ENCODE measurements at places on chromosomes 3 and 15.

- DNase-seq = no peak
Observed at GRCh38 chr3:56867671-56868070, 65.9 kb upstream of the ARHGEF3 start.

GRCh38 chr15:56293495-56294292 is 50.0 kb upstream of the RFX7 start:
- DNase-seq = no peak

DNA sequence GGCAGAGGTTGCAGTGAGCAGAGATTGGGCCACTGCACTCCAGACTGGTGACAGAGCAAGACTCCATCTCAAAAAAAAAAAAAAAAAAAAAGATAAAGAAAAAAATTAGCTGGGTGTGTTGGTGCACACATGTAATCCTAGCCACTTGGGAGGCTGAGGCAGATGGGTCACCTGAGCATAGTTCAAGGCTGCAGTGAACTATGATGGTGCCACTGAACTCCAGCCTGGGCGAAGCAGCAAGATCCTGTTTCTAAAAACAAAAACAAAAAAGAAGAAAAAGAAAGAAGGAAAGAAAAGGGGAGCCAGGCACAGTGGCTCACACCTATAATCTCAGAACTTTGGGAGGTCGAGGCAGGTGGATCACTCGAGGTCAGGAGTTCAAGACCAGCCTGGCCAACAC is 32.9 kb downstream of the PIK3CB start:
- no peak for DNase-seq

- no peak for DNase-seq
Observed at GRCh38 chr15:67444100-67444499, 76.8 kb upstream of the C15orf61 start.

GRCh38 chr3:144873066-144873465 is 901.4 kb downstream of the DIPK2A start:
- no peak for DNase-seq

DNA sequence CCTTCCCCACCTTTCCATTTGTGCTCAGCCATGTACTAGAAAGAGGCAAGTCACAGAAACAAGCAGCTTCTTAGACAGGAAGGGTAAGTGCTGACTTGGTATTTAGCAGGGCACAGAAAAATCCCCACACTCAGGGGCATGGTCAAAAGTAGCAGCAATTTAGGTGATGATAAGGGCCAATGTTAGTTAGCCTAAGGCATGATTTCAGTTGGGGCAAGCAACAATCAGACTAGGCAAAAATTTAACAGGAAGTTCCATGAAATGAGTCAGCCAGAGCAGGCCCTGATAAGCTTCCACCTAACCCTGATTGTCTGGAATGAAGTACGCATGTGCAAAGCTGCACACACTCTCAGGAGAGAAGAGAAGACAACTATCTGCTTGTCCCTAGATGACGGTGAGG is 423.4 kb upstream of the UBE2E2 start:
- no peak for DNase-seq

DNA sequence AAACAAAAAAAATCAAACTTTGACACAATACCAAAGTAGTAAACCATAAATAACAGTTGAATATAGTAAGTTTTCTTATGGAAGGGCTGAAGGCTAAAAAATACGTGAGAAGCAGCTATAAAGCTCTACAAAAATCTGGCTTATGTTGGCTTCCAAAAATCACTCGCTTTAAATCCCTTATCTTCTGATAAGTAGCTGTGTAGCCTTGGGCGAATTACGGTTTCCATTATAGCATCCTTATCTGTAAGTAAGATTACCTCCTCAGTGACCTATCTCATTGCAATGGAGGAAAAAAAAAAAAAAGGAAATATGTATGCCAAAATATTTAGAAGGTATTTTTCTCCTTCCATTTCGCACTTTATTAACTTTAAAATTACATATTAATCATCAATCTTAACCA is 348.6 kb downstream of the PLOD2 start:
- DNase-seq = no peak

- DNase-seq = no peak
Observed at GRCh38 chr3:195162816-195163215, 108.1 kb downstream of the XXYLT1 start.

DNA sequence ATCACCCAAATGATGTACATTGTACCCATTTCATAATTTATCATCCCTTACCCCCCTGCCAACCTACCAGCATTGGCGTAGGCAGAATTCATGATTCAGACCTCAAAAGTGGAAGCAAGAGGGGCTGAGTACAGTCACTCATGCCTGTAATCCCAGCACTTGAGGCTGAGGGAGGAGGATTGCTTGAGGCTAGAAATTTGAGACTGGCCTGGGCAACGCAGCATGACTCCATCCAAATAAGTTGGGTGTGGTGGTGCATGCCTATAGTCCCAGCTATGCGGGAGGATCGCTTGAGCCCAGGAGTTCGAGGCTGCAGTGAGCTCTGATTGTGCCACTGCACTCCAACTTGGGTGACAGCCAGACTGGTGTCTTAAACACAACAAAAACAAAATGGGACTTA is 10.4 kb downstream of the TTC14 start:
- no peak for DNase-seq

DNA sequence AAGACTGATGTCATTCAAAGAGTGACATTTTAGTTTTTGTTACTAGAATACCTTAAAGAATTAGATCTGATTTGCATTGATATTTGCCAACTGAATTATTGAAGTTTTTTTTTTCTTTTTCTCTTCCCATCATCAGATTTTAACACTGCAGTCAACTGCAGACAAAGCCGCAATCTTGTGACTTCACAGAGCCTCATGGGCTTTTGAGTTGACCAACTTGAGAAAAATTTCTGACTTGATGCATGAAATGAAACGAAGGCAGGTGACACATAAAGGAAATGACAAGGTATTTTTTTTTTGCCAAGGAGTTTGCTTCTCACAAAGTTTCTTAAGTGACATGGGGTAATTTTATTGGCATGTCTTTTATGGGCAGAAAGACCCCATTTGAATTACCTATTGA is 383.7 kb downstream of the GAP43 start:
- no peak for DNase-seq

GRCh38 chr15:67510597-67511190 is 10.2 kb upstream of the C15orf61 start:
- DNase-seq = no peak

GRCh38 chr3:116776880-116777785 is 67.6 kb downstream of the TUSC7 start:
- no peak for DNase-seq

DNA sequence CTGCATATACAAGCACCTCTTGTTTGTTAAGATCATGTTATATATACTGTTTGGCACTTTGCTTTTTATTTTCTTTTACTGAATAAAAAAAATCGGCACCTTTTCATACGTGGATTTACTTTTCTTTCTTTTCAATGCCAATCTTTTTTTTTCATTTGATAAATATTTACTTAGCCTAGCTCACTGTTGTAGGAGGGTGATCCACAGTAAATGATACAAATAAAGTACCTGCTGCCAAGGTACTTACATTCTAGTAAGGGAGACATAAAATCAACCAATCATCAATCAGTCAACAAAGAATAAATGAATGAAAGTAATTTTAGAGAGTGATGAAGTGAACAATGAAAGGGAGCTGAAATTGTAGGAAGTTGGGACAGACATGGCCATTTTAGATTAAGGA is 18.3 kb downstream of the GNB5 start:
- DNase-seq = no peak

DNA sequence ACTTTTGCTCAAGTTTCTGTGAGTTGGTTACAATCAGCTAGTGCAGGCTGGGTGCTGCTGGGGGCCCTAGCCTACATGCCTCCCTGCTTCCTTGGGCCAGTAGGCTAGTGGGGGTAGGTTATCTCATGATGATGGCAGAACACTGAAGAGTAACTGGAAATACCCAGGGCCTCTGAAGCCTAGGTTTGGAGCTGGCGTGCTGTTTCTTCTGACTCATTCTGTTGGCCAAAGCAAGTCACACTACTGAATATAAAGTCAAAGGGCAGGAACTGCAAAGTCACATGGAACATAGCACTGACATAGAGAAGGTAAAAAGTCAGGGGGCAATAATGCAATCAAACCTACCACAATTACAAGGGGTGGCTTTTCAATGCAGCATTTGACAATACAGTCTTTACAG is 34.5 kb downstream of the RASGRP1 start:
- DNase-seq = no peak

GRCh38 chr15:98548139-98548971 is 100.0 kb upstream of the IGF1R start:
- no peak for DNase-seq

DNA sequence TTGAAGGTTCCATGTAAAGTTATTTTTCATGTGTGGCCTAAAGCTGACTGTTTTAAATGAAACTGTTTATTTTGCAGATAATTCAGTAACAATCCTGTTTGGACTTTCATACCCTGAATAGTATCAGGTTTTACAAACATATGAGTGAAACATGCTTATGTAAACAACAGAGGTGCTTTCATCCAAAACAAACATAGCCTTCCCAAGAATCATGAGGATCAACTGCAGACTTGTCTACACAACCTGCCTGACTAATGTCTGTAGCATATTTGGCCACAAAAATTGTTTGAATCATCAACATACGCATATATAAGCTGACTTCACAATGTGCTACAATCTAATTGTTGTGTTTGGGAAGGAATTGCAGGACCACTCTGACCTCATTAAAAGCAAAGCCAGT is 190.4 kb downstream of the DIPK2A start:
- DNase-seq = no peak
